Foreskin keratinocyte (primary cell): ENCODE measurements at places on chromosomes 5 and 9. TPM values are rescaled to one million over a fixed set of nuclear protein-coding genes. Genes with fewer than 3 reads are reported as not detected.

NACC2 gene
- polyA plus RNA-seq = 2.4 and 2.6 TPM in 2 replicates

GDNF gene
- 0.62 and 1.1 TPM in 2 replicates for polyA plus RNA-seq

NR5A1 gene
- polyA plus RNA-seq = not detected in 2 replicates

HAVCR2 gene
- not detected in 2 replicates for polyA plus RNA-seq

IGFBPL1 gene
- polyA plus RNA-seq = 0.20 TPM in 1 of 2 replicates, not detected in the other

CSF1R gene
- polyA plus RNA-seq = 0.02 TPM in 1 of 2 replicates, not detected in the other

DNA sequence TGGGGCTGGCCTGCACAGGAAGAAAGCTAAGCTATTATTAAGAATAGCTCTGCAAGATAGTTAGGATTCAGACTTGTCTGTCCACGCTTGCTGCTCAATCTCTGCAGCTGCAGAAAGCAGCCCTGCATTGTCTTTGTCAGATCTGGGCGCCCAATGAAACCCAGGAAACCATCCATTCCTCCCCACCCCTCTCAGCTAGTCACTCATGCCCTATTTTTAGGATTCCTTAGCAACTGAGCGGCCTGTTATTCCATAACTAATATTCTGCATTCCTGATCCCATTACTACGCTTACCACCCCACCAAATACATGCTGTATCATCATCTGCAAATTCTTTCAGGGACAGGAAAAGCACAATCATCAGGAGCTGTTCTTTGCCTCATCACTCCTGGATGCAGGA, 52.9 kb upstream of the APC start:
- DNase-seq = peak; percentile 72

DNA sequence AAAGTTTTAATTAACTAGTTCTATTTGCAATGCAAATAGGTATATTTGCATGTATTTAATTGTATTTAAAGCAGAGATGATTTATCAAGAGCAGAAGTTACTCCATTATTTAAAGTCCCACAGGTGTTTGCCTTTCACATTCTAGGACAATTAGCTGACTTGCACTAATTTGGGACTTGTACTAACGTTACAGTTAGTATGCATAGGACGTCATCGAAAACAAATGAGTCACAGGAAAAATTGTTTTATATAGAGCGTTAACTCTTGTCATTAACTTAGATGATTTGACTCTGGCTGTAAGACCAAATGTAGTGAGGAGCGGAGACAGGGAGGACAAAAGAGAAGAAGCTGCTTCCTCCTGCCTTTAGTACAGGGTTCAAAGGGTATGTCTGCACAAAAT, 126.1 kb upstream of the IFNE start:
- DNase-seq = no peak

GRCh38 chr9:135602789-135603481, 36.4 kb downstream of the GLT6D1 start:
- no peak for DNase-seq

GRCh38 chr9:130110166-130110565, 56.5 kb downstream of the GPR107 start:
- no peak for DNase-seq

DNA sequence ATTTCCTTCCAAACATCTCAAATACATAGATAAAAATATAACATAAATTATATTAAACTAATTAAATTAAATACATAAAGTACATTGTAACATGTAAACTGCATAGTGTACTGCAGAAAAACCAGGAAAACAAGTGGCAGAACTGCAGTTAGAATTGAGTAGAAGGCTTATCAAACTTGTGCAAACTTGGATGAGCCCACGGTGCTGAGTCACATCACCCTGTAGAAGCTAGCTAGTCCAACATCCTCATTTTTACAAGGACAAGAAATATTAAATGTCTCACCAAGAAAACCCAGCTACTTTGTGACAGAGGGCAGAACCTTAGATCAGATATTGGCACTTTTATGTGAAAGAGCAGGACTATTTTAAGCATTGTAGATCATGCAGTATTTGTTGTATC, 807.9 kb upstream of the NUDT12 start:
- DNase-seq = peak; percentile 20

DNA sequence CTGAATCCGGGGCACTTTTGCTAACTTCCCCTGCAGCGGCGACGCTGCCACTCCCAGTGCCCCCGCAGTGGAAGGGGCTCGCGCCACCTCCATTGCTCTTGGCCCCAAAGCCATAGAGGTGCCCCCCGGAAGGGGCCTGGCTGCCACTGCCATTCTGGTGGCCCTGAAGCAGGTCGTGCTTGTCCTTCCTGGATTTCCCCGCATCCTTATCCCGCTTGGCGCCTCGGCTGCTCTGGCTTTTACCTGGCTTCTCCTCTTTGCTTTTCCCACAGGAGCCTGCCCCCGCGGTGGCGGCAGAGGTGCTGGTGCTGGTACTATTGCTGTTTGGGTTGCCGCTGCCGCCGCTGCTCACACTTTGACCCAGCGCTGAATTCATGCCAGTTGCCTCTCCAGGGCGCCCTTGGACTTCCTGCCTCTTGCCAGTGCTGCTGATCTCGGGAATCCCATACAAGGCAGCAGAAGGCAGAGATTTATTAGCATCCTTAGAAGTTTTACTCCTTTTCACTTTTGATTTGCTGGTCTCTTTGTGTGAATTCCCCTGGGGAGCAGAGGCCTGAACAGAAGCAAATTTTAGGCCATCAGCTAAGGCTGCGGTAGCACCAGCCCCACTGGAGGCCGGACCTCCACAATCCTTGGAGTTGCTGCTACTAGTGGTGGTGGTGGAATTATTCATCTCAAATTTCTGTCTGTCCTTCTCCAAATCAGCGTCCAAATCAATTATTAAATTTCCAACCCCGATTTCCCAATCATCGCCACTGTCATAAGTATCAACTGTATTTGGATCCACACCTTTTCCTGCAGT, 2.1 kb downstream of the ZNF608 start:
- DNase-seq = no peak

- DNase-seq = no peak
These were observed 8.0 kb downstream of the ARL10 start for GRCh38 chr5:176373100-176373818.

DNA sequence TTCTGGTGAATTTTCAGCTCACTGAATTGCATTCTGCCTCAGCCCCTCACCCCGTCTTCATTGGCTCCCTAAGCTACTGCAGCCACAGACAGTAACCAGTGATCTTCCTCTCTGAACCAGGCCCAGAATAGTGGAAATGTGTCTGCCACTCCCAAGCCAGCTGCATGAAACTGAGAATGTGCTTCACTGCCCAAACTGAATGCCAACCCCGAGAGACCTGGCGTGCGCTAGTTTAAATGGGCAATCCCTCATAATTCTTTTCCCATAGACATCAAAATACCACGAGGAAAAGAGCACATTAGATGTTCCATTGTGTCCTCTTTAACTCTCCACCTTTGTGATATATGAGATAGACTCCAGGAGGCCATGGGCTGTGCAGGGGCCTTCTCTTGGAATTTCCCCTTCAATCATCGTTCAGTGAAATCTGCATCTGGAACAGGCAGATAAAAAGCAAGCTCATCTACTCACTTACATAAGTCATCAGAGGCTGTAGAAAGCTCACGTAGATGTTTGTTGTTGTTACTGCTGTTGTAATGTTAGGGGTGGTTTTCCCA, 320.2 kb downstream of the NFIB start:
- no peak for DNase-seq

- peak; percentile 86 for DNase-seq
These were observed 35.9 kb downstream of the ANKRD31 start for GRCh38 chr5:75200776-75201175.

DNA sequence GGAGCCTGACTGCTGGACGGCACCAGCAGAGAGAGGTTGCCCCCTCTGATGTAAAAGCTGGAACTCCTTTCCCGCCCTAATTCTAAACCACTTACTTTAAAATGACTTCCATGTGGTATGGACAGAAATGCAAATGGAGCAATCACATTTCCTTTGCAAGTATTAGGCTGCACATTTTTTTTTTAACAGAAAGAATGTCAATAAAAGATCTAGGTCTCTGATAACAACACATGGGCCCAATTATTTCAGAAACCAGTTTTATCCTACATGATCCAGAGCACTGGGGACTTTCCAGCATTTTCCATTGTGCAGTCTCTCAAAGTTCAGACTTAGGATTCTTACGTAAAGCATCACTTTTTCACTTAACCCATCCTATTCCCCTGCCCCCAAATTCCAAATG, 203.7 kb downstream of the NXNL2 start:
- no peak for DNase-seq

GRCh38 chr9:4321554-4321953, 21.7 kb upstream of the GLIS3 start:
- DNase-seq = no peak

DNA sequence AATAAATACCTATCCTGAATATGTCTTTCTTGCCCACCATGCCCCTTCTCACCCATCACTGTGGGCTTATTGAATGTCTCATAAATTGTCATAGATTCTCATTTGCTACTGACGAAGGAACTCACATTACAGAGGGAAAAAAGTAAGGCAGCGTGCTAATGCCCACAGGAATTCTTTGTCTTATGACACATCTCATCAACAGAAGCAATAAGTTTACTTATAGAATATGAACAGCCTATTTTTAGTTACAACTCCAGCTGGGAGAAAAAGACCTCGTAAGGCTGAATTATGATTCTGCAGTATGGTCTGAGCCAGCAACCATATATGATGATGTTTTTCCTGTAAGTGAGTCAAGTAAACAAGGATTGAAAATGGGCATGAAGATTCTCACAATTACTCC, 22.4 kb upstream of the ATG10 start:
- DNase-seq = no peak

DNA sequence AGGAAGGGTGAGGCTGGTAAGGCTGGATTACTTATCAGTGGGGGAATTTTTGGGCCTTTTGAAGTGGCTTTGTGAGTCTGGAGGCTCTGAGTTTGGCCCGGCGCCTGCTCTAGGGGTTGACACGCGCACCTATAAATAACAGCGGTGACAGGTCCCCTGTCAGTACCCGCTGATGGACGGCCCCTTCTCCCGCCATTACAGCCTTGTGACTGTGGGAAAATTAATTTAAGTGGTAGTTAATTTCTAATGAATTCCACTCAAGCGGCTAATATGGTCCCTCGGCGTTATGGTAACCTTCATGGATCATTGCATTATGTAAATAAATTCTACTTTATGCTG, 16.5 kb downstream of the MRPL36 start:
- DNase-seq = no peak
